ENCODE measurements at places on chromosomes 4 and X.
A peak's percentile ranks its signal among the peaks of the same experiment; 100 is the strongest.

DNA sequence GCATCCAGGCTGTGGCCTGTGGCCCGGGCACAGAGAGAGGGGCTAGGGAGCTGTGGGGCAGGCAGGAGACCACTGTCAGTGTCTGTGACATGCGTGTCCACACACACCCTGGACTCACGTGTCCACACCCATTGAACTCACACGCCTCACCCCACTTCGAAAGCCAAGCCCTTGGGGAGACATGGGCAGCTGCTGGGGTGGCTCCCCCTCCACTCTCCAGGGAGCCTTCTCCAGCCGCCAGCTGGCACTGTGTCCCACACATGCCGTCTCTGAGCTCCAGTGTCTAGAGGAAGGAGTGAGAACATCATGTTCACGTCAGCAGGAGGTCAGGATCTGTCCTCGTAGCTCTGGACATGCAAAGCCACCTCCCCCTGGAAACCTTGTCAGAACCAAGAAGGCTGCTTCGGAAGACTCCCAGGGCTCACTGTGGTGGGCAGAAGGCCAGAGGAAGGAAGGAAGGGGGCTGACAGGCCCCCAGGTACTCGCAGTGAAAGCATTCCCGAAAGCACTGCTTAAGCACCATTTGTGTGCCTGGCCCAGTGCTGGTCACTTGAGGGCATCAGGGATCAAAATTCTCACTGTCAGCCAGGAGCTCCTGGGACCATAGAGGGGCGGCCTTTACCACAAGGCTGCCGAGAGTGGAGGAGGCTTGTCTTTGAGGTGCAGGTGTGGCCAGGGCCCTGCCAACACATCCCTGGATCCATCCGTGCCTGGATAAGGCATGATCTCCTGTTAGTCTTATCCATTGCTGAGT lies 61.4 kb downstream of the HTRA3 start:
- no peak for DNase-seq

GRCh38 chr4:107900508-107900907 lies 30.8 kb upstream of the CYP2U1 start:
- DNase-seq: no peak

- peak; percentile 11 for DNase-seq
Measured at GRCh38 chr4:46844325-46844917, 64.6 kb downstream of the COX7B2 start.

- peak; percentile 47 for DNase-seq
Measured at GRCh38 chr4:57023104-57023503, 44.4 kb downstream of the POLR2B start.

GRCh38 chr4:7559741-7560395 lies 125.1 kb upstream of the PSAPL1 start:
- DNase-seq: no peak

Measured in GM03348 (cell line).